MCF 10A (cell line): ENCODE measurements at places on chromosomes 2 and 18. TPM values are rescaled to one million over a fixed set of nuclear protein-coding genes. Genes with fewer than 3 reads are reported as not detected.

DNA sequence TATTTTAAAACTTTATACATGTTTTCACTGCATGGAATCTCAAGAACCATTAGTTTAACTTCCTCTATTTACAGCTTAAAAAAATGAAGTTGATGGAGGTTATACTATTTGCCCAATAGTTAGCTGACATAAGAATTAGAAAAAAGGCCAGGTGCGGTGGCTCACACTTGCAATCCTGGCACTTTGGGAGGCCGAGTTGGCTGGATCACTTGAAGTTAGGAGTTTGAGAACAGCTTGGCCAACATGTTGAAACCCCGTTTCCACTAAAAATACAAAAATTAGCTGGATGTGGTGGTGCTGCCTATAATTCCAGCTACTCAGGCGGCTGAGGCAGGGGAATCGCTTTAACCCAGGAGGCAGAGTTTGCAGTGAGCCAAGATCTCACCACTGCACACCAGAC lies 125.1 kb upstream of the CDH19 start:
- DNase-seq: no peak

DNA sequence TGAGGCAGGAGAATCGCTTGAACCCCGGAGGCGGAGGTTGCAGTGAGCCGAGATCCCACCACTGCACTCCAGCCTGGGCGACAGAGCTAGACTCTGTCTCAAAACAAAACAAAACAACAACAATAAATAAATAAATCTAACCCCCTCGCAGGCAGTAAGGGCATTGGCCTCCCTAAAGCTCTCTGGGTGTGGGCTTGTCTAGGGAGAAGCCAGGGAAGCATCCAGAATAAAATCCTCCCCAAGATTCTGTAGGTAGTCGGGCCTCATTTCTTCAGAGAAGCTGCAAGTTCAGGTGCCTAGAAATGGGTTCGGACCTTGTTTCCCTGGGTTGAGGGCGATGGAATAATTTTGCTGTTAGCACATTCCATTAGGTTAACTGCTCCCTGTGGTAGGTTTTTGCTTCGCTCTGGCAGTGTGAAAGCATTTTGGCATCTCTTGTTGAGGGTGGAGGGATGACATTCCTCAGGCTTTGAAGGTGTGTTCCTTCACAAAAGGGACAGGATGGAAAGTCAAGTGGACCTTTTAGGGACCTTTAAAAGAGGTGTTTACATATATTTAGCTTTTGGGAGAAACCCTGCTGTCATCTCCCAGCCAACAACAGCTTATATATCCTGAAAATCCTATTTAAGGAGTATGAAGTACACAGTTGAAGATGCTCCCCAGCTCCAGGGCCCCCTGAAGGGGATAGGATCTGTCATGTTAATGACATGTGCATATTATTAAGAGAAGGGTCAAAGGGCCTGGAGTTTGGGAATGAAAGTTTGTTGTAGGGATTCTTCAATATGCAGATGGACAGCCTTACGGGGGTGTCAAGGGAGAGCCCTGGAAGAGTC lies 17.7 kb downstream of the MYCN start:
- DNase-seq: no peak

DNA sequence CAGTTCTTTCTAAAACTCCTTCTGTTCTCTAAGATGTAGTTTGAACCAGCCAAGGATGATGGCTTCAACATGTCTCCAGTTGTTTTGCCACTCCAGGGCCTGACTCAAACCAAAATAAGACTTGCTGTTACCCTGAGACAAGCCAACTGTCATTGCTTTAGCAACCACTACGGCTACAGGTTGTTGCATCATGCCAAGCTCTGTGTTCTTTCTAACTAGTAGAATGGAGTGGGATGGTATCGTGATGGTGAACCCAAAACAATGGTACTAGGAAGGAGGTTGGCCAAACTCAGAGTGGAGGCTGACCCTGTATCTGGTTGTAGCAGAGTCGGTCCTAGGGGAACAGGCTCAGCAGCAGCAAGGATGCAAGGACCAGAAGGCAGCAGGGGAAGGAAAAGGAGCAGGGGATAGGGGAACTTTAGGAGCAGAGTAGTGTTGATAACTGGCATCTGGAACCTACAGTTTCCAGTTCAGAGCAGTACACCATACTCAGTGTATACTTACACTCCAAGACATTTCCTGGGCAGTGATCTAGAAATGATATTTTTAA lies 51.6 kb downstream of the PDK1 start:
- DNase-seq: no peak

- no peak for DNase-seq
Measured at GRCh38 chr2:15260835-15261234, 300.3 kb downstream of the NBAS start.

DNA sequence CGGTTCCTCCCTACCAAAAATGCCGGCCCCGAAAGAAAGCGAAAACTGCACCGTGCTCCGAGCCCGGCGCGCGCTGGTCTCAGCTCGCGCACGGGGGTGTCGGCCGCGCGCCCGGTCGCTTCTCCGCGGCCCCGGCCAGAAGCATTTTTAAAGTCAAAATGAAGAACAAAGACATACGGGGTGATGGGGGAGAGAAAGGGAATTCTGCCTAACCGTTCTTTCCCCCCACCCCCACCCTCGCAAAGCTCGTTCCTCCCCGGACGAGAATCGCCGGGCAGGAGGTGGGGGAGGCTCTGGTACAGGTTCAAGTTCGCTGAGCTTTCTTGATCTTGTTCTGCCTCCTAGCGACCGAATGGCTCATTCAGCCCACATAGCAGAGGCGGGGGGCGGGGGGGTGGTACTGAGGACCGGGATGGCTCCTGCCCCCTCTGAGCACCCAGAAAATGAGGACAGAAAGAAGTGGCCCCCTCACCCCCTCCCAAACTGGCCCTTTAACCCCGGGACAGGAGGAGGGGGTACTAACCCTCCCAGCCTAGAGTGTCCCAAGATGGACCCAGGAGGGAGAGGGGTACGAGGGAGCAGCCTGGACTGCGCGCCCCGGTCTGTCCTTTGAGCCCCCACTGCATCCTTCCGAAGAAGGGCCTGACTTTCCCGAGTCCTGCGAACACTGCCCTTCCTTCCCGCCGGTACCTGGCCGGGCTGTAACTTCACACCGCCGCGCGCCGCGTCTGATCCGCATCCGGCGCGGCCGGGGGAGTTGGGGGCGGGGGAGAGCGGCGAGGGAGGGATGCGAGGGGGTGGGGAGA lies 3.1 kb downstream of the BCL11A start:
- peak; percentile 92 for DNase-seq

GRCh38 chr18:27860701-27861107 lies 316.2 kb downstream of the CDH2 start:
- DNase-seq: no peak

DNA sequence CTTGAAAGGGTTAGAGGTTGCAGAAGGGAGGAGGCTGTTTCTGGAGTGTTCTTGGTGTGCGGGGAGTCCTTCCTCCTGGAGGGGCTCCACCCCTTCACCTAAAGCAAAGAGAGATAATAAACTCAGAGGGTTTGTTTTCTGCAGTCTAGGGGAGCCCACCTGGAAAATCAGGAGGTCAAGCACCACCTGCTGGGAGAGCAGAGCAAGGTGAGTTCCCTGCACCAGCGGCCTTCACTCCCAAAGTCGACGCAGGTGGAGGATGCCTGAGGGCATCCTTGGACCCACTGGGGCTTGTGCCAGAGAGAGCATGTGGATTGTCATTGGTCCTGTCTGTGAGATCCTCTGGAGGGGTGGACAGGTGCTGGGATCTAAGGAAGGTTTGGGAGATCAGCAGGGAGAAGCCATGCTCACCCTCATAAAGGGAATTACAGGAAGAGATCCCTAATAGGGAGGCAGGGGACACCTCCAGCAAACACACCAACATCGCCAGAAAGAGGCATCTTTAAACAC lies 116.7 kb downstream of the KCNF1 start:
- no peak for DNase-seq

DNA sequence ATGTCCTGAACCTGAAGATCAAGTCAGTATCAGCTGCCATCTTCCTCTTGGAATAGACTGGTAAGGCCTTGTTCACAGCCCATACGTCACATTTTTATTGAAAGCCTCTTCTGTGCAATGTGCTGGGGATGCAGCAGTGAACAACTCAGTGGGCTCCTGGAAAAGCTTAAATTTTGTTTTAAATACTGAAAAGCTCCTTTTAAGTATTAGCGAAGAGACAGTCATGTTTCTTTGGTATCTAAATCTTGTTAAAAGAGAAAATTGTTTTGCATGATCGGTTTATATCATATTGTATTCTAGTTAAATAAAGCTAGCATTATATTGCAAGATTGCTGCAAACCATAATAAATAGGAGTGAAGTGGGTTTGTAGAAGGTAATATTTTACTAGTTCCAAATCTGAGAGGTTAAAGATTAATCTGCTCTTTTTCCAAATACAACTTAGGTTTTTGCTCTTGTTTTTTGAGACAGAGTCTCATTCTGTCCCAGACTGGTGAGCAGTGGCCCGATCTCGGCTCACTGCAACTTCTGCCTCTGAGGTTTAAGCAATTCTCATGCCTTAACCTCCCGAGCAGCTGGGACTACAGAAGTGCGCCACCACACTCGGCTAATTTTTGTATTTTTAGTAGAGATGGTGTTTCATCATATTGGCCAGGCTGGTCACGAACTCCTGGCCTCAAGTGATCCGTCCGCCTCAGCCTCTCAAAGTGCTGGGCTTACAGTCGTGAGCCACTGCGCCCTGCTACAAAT lies 1.6 kb upstream of the RMDN2 start:
- no peak for DNase-seq

GRCh38 chr2:127381762-127382161 lies 6.0 kb downstream of the MAP3K2 start:
- no peak for DNase-seq

- DNase-seq: no peak
Measured at GRCh38 chr18:55232506-55232905, 273.2 kb upstream of the CCDC68 start.

GRCh38 chr2:41728788-41729338 lies 319.0 kb upstream of the PKDCC start:
- DNase-seq: no peak

DNA sequence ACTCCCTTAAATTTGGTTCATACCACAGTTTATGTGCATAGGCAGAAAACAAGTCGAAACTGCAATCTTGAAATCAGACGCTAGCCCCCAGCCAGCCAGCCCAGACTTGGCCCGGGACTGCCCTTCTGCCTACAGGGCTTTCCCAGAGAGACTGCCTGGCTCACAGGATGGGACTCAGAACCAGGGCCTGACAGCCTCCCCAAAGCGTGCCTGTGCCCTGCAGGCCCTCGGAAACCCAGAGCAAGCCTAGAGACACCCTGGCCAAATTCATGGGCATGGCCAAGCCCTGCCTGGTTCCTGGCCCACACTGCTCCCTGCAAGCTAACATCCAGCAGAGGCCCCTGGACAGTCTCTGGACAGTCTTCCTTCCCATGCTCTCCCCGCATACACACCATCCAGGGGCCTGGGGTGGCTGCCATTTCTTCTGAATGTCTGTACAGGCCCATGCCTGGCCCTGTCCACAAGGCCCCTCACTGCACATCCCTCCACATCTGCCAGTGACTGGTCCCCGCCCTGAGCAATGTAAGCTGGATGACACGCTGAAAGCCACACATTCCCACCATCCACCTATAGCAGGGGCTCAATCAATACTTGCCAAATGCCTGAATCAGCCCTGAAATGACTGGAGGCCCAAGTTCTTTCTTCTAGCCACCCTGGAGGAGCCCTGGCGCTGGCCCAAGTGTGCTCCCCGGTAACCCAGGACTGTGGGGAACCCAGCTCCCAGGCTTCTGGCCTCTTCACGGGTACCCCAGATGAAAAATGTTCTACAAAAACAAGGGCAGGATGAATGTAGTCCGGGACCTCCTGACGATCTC lies 73.1 kb downstream of the HDAC4 start:
- DNase-seq: no peak

- DNase-seq: peak; percentile 21
Measured at GRCh38 chr2:61834893-61835292, 19.0 kb downstream of the FAM161A start.

DNA sequence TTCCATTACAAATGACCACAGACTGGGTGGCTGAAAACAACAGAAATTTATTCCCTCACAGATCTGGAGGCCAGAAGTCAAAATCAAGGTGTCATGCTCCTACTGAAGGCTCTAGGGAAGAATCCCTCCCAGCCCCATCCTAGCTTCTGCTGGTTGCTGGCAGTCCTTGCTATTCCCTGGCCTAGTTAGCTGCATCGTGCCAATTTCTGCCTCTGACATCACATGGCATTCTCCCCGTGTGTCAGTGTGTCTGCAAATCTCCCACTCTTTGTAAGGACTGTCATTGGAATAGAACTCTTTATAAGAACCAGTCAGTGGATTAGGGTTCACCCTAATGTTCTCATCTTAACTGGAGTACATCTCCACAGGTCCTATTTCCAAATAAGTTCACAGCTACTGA lies 30.5 kb upstream of the NCKAP5 start:
- no peak for DNase-seq

GRCh38 chr18:26813043-26813442 lies 52.5 kb downstream of the AQP4 start:
- peak; percentile 58 for DNase-seq

GRCh38 chr18:44838971-44839666 lies 158.4 kb downstream of the SETBP1 start:
- DNase-seq: peak; percentile 86

GRCh38 chr18:78192054-78192453 lies 787.6 kb upstream of the SALL3 start:
- DNase-seq: no peak

DNA sequence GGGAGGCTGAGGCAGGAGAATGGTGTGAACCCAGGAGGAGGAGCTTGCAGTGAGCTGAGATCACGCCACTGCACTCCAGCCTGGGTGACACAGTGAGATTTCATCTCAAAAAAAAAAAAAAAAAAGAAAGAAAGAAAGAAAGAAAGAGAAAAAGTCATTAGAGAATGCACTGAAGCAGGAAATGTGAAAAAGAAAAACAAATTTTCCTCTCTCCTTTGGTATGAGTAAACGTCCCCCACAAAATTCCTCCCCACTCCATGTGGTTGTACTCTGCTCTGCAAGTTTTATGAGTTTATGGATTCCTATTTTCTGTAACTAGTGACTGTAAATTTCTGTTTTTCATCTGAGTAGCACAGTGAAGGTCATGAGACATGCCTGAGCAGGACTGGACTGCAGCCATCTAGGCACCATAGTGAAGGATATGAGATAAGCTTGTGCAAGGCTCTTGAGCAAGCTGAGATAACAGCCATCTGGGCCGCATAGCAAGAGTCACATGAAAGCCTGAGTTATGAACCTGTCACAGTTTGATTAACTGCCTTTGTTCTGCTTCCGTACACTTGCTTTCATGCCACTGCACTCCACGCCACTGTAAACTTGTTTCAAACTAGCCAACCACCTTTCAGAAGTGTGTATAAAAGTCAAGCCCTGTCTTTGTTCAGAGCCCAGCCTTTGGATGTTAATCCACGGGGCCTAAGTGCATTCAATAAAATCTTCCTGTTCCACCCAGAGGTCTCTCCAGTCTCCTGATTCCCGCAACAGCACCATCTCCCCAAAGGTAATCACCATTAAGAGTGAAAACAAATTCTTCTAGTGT lies 50.2 kb downstream of the SKA1 start:
- DNase-seq: no peak

The IL1RL2 gene
- total RNA-seq: not detected in 2 replicates

The CD8A gene
- total RNA-seq: not detected in 2 replicates

The ATOH8 gene
- total RNA-seq: 0.72 and 1.2 TPM in 2 replicates

The OSBPL6 gene
- 26.2 and 43.1 TPM in 2 replicates for total RNA-seq

The CYP27C1 gene
- total RNA-seq: 0.25 TPM in 1 of 2 replicates, not detected in the other

The FBXO15 gene
- 0.79 and 0.91 TPM in 2 replicates for total RNA-seq

The INHBB gene
- 0.10 and 0.16 TPM in 2 replicates for total RNA-seq

The NYAP2 gene
- not detected in 2 replicates for total RNA-seq

The MYO7B gene
- total RNA-seq: not detected in 2 replicates

The VSNL1 gene
- 1.3 and 2.4 TPM in 2 replicates for total RNA-seq

The SLC5A7 gene
- total RNA-seq: not detected in 2 replicates

The RAX gene
- total RNA-seq: not detected in 2 replicates

The GKN2 gene
- not detected in 2 replicates for total RNA-seq
